EL (cell line): ENCODE measurements at places on chromosomes 7 and 10.
A peak's percentile ranks its signal among the peaks of the same experiment; 100 is the strongest.

DNA sequence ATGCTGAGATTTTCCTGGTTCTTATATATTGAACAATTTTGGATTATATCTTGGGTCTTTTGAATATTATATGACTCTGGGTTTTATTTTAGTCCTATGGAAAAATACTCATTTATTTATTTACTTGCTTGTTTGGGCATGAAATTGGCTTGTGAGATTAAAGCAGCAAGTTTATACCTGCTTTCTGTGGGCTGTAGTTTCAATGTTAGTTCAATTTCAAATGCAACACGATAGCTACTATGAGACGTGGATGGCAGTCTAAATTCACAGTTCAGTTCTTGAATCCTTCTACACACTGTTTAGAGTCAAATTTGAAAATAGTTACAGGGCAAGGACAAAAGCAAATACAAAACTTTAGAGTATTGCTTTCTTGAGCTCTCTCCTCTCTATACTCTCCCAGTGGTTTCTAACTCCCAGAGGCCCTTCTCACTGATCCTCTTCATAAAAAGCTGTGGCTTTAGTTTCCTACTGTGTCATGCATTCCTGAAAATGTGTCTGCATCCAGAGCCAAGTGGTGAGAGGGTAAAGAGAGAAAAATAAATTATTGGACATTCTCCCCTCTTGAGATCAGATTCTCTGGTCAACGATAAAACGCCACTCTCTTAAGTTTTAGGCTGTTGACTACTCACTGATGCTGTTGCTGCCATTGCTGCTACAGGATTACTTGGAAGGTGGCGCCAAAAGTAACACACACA is 34.4 kb downstream of the POLR1F start:
- DNase-seq, result peak; percentile 19

DNA sequence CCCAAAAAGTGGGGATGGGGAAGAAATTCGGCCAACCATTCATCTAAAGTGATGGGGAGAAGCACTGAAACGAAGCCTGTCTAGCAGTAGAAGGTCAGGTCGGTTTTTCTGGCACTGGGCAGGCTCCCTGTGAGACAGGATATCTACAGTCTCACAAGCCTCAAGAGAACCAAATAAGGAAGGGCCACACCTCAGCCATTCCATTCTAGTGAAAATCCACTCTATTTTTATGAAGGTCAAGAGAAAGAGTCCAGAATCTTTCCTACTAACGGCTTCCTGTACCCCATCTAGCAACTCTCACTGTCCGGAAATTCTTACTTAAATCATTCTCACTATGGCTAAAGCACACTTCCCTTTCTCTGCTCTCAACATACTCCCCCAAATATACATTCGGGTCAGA is 267.1 kb downstream of the PRPF18 start:
- DNase-seq, result peak; percentile 50

- no peak for DNase-seq
Measured at GRCh38 chr7:1555813-1556543, at the start of gene TMEM184A. TMEM184A (minus strand) TSS chr7:1556205; CDS start chr7:1555484, 721 bp downstream.

DNA sequence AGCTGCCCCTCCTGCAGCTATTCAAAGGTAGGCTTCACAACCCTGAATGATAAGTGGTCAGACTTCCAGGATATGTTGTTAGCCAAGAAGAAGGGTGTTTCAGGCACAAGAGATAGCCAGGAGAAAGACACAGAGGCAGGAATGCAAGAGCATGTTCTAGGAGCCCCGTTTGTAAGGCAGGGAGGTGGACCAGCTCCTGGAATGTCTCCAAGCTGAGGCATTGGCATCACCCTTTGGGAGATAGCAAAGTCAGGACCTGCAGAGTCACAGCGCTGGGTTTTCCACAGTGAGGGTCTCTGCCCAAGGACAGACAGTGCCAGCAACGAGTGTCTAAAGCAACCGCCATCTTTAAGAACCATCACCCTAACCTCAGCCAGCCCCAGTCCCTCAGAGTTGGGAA is 484.5 kb upstream of the ZMIZ1 start:
- DNase-seq, result no peak

- no peak for DNase-seq
Measured at GRCh38 chr7:16785846-16786245, 19.0 kb downstream of the AGR2 start.

- DNase-seq, result no peak
Measured at GRCh38 chr7:35550831-35551230, 144.1 kb downstream of the HERPUD2 start.

- DNase-seq, result no peak
Measured at GRCh38 chr10:45417746-45418145, 43.7 kb downstream of the ALOX5 start.

DNA sequence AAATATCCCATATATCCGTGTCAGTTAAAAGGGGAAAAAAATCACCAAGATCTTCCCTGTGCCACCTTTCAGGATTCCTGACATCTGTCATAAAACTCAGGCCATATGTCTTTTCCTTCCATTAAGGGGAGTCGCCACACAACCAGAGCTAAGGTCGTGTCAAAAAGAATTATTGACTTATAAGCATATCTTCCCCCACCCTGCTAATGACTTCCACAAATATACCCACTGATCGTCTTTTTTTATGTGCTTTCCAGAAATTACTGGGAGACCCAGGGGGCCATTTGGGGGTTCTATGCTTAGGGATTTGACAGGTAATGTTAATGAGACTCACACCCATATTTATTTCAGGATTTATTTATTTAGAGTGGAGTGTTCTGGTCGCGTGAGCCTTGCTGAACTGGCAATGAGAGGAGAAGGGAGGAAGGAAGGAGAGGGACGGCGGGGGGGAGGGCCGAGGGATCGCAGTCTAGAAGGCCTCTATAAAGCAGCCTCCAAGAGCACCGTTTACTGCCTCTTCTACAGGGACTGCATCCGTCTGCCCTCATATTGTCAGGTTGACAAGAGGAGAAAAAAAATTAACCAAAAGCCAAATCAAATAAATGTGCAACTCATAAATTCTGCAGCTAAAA is 135.7 kb upstream of the MGMT start:
- DNase-seq, result no peak

DNA sequence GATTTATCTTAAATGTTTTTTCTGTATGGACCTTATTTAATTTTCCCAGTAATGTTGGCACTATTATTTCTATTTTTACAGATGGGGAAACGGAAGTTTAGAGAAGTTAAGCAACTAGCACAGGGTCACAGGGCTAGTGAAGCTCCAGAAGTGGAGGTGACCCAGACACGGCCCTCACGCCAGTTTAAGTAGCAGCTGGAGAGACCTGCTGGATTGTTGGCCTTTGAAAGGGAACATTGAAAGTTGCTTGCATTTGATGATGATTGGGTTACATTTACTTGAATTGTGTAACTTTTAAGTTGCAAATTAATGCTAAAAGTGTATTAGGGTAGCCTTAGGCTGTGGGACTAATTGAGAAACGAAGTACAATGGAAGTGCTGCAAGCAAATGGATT is 25.6 kb downstream of the CDK14 start:
- DNase-seq, result no peak

GRCh38 chr7:139471740-139472353 is 11.6 kb downstream of the KLRG2 start:
- peak; percentile 26 for DNase-seq

DNA sequence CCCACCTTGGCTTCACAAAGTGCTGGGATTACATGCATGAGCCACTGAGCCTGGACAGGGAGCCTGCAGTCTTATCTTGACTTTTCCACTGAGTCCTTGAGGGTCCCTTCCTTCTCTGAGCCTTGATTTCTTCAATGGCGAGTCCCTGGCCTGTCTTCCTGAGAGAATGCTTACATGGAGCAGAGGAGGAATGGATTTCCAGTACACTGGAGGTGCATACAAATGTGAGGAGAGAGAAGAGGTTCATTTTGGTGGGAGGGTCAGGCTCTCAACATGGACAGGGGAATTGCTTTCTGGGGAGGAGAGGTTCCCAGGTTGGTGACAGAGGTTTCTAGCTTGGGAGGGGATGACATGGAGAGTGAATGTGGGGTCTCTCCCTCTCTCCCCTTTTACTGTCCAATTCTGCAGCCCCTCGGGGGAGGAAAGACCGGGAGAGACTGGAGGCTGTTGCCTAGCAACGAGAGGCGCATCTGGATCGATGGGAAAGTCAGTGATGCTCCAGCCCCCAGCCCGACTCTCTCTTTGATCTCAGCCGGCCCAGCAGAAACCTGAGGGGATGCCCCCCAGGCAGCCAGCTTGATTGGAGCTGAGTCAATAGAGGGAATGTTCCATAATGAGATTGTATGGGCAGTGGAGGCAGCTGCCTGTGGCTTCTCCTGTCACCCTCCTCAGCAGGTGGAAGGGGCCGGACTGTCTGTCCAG is 14.8 kb downstream of the SRRM3 start:
- DNase-seq, result no peak

DNA sequence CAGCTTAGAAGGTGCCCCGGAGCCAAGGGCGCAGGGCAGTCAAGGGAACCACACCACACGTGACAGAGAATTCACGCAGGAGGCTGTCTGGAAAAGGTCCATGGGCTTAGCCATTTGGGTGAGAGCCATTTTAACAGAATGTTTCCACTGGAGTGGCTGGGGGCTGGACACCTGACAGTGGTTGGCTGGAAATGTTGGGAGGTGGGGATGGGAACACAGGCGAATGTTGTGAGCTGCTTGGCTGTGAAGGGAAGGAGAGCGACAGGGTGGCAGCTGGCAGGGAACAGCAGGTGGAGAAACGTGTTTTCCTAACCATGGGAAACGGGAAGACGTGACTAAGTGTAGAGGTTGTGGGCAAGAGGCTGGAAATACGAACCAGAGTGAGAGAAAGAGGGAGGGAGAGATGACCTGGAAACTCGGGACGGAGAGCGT is 100.5 kb upstream of the ZNF32 start:
- DNase-seq, result no peak

GRCh38 chr10:124285587-124286527 is 132.9 kb downstream of the OAT start:
- DNase-seq, result no peak

DNA sequence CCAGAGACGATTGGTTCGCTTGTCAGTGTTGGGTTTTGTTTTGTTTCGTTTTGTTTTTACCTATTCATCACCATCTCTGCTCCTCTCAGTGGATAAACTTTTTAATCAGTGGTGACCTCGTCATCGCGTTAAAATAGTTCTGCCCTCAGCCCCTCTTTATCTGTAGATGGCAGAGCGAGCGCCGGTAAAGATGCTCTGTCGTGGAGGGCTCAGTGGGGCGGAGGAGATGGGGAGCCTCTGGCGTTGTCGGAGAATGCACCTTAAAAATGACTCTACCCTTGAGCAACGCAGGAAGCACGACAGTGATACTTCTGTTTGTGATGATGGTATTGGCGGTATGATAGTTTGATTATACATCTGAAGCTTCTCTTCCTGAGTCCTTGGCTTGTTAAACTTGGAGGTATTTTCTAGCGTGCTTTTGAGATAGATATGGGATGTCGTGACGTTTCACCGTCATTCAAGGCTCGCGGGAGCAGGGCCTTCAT is 554 bp downstream of the CSGALNACT2 start:
- peak; percentile 59 for DNase-seq

- no peak for DNase-seq
Measured at GRCh38 chr7:146902728-146903127, 786.1 kb downstream of the CNTNAP2 start.

DNA sequence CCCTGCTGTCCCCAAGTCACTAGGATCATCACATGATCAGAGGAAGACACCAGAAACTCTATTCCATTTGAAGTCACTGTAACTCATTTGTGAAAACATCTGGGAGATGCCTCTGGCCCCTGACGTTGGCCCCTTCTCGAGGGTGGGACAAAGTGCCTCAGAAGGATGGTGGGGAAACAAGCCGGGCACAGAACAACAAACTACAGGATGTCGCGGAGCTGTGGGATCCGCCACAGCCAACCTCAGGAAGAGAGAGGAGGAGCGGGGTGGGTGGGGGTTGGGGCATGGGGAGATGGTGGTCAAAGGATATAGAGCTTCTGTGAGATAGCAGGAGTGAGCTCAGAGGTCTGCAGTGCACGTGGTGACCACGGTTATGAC is 265.6 kb upstream of the TCERG1L start:
- DNase-seq, result no peak

GRCh38 chr10:383519-383918 is 248.3 kb downstream of the ZMYND11 start:
- no peak for DNase-seq

DNA sequence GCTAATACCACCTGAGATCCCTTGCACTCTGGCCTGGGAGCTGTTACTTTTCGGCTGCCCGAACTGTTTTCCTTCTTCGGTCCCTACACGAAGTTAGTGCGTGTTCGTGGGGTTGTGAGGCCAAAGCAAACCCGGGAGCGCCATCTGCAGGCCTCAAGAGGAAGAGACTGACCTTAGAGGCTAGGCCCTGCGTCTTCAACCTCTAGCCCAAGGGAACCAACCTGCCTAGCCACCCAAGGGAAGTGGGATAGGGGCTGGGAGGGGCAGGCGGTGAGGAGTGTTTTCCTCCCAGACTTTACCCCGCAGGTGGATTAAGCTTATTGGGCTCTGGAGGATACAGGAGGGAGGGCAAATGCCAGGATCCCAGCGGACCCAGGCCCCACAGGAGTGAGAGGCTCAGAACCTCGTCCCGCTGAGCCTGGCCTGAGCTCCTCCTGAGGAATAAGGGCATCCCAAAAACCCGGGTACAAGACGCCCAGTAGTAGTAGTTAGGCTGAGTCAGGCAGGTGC is 1.7 kb upstream of the PAX2 start:
- DNase-seq, result peak; percentile 70

- no peak for DNase-seq
Measured at GRCh38 chr7:127807829-127808228, 155.8 kb downstream of the SND1 start.

DNA sequence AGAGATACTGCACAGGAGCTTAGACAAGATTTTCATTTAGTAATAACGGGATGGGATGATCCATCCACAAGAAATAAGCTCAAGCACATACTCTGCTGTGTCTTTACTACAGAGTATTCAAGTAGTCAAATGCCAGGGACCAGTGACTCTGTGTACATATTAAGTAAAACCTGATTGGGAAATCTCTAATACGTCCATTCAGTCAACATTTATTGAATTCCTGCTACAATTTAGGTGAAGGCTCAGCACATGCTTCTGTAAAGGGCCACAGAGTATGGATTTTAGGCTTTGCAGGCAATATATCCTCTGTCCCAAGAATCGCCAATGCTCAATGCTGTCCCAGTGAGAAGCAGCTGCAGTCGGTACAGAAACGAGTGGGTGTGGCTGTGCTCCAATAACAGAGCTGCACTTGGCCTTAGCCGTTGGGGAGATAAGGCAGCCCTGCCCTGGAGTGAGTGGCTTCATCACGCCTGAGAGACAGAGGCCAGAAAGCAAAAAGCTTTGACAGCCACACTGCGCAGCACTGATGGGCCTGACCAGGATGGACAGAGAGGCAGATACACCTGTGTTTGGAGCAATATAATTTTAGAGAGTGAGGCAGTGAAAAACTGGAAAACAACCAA is 186.8 kb downstream of the PARD3 start:
- DNase-seq, result no peak

- DNase-seq, result no peak
Measured at GRCh38 chr10:74307061-74307651, 156.1 kb downstream of the ADK start.

- DNase-seq, result peak; percentile 86
Measured at GRCh38 chr10:31928549-31929260, at the start of gene ARHGAP12. ARHGAP12 (minus strand) TSS chr10:31928831; CDS start chr10:31908855, 19,976 bp downstream.

DNA sequence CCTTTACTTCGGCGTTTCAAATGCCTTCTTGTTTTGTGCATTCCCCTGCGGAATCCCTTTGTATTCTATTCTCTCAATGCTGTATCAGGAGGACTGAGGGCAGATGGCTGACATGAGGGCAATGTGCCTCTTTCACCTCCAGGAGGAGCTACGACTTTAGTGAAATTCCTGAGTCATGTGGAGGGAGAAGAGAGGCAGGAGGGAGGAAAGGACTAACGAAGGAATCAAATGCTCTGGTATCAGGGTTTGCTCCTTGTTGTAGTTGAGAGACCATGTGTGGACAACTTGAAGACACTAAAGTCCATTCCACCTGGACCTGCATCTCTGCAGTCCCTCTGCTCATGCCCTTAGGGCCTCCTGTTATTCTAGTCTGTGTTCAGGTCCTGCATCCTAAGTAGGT is 40.2 kb upstream of the PRSS58 start:
- DNase-seq, result peak; percentile 23
